ENCODE measurements at places on chromosomes 5 and 9. TPM values are rescaled to one million over a fixed set of nuclear protein-coding genes. Genes with fewer than 3 reads are reported as not detected.

PCDHGA1 gene
- total RNA-seq: 1.3 TPM

HMCN2 gene
- total RNA-seq: 1.7 TPM

CRB2 gene
- total RNA-seq: not detected

CYSRT1 gene
- not detected for total RNA-seq

OR1J2 gene
- total RNA-seq: not detected

DND1 gene
- total RNA-seq: 2.0 TPM

PCDHB5 gene
- total RNA-seq: 7.7 TPM

IL3 gene
- total RNA-seq: not detected

TJP2 gene
- total RNA-seq: 266 TPM

POMT1 gene
- total RNA-seq: 21.8 TPM

LRRC26 gene
- not detected for total RNA-seq

CA9 gene
- total RNA-seq: not detected

MGAT4B gene
- total RNA-seq: 108 TPM

CTNNAL1 gene
- 146 TPM for total RNA-seq

GMCL2 gene
- total RNA-seq: not detected

HTR1A gene
- total RNA-seq: 0.38 TPM

EDIL3 gene
- 4.1 TPM for total RNA-seq

ANKRD34B gene
- not detected for total RNA-seq

ADGRD2 gene
- total RNA-seq: not detected

SPATA31D4 gene
- not detected for total RNA-seq

MTRR gene
- 39.8 TPM for total RNA-seq

CDH6 gene
- total RNA-seq: 3.0 TPM

DELE1 gene
- 88.7 TPM for total RNA-seq

CDH18 gene
- total RNA-seq: not detected

ANKDD1B gene
- 1.7 TPM for total RNA-seq

BAG1 gene
- 124 TPM for total RNA-seq

TMEM215 gene
- total RNA-seq: not detected

SLC36A2 gene
- not detected for total RNA-seq

WDR70 gene
- 31.3 TPM for total RNA-seq

FGF10 gene
- total RNA-seq: 8.4 TPM

PCDHGB3 gene
- 5.5 TPM for total RNA-seq

SLC46A2 gene
- total RNA-seq: 0.27 TPM

PCDHB14 gene
- 3.5 TPM for total RNA-seq

WDR38 gene
- 0.79 TPM for total RNA-seq

UTP15 gene
- 32.2 TPM for total RNA-seq

LHFPL2 gene
- 24.5 TPM for total RNA-seq

TAS2R1 gene
- total RNA-seq: not detected

CCDC192 gene
- total RNA-seq: not detected

CCL19 gene
- total RNA-seq: 8.5 TPM

TSSK1B gene
- 0.40 TPM for total RNA-seq

LIFR gene
- 172 TPM for total RNA-seq

CEL gene
- total RNA-seq: 0.27 TPM

KCNN2 gene
- 0.34 TPM for total RNA-seq

SLC36A1 gene
- 6.1 TPM for total RNA-seq

KIF4B gene
- total RNA-seq: not detected

TXNDC8 gene
- total RNA-seq: not detected

LCN12 gene
- 85.0 TPM for total RNA-seq

C6 gene
- 15.0 TPM for total RNA-seq

GDNF gene
- not detected for total RNA-seq

ZNF79 gene
- total RNA-seq: 10.6 TPM

ASPN gene
- total RNA-seq: 2.4 TPM

TMEFF1 gene
- total RNA-seq: 10.4 TPM

NSMF gene
- total RNA-seq: 50.1 TPM

N4BP3 gene
- total RNA-seq: 5.9 TPM

CDC25C gene
- not detected for total RNA-seq
